ENCODE measurements at places on chromosomes 1 and 21.

GRCh38 chr1:116493484-116494352 is 77.1 kb downstream of the CD58 start:
- DNase-seq = no peak

GRCh38 chr1:98817821-98818220 is 156.3 kb downstream of the SNX7 start:
- DNase-seq = no peak

GRCh38 chr1:29753771-29754572 is 517.6 kb downstream of the PTPRU start:
- no peak for DNase-seq

GRCh38 chr1:85330214-85330631 is 53.8 kb upstream of the BCL10 start:
- DNase-seq = peak; percentile 51

DNA sequence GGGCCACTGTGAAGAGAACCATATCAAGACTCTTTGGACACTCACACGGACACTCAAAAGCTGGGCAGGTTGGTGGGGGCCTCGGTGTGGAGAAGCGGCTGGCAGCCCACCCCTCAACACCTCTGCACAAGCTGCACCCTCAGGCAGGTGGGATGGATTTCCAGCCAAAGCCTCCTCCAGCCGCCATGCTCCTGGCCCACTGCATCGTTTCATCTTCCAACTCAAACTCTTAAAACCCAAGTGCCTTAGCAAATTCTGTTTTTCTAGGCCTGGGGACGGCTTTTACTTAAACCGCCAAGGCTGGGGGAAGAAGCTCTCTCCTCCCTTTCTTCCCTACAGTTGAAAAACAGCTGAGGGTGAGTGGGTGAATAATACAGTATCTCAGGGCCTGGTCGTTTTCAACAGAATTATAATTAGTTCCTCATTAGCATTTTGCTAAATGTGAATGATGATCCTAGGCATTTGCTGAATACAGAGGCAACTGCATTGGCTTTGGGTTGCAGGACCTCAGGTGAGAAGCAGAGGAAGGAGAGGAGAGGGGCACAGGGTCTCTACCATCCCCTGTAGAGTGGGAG is 36.3 kb upstream of the TDRD10 start:
- no peak for DNase-seq

GRCh38 chr1:1210726-1211540 is 3.0 kb downstream of the TNFRSF4 start:
- DNase-seq = no peak

GRCh38 chr1:39051956-39052355 is 25.8 kb downstream of the NDUFS5 start:
- no peak for DNase-seq

- DNase-seq = no peak
Observed at GRCh38 chr1:241839369-241839979, 8.5 kb upstream of the EXO1 start.

DNA sequence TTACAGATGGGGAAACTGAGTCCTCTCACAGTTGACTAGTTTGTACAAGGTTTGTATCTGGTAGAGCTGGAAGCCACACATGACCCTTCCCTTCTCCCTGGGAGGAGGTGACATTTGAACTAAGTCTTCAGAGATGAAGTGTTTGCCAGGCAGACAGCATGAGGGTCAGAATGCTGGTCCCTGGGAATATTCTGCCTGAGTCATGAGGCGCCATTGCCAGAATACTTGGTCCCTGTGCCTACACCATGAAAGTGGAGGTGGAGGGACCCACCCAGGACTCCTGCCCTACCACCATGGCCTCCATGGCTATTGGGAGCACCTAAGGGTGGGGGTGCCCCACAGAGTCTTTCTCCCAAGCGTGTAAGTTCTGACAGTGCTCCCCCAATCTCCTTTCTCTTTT is 7.0 kb downstream of the RPS6KA1 start:
- no peak for DNase-seq

DNA sequence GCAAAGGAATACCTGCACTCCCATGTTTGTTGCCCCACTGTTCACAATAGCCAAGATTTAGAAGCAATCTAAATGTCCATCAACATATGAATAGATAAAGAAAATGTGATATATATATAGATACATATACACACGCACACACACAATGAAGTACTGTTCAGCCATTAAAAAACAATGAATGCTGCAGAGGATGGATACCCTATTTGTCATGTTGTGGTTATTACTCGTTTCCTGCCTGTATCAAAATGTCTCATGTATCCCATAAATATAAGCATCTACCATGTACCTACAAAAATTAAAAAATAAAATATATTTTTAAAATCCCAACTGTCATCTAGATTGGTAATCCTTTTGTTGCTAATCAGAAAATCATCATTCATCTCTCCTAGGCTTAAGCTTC is 634.8 kb upstream of the ADGRL2 start:
- no peak for DNase-seq
